ENCODE measurements at places on chromosomes 12 and 14.

- DNase-seq: peak; percentile 52
Observed at GRCh38 chr12:9751204-9752144, 9.2 kb downstream of the CD69 start.

- DNase-seq: no peak
Observed at GRCh38 chr14:59295951-59296350, 107.5 kb downstream of the DAAM1 start.

GRCh38 chr14:99648027-99648784 is 3.3 kb downstream of the HHIPL1 start:
- DNase-seq: no peak

- no peak for DNase-seq
Observed at GRCh38 chr12:104166465-104166864, 28.5 kb upstream of the NFYB start.

DNA sequence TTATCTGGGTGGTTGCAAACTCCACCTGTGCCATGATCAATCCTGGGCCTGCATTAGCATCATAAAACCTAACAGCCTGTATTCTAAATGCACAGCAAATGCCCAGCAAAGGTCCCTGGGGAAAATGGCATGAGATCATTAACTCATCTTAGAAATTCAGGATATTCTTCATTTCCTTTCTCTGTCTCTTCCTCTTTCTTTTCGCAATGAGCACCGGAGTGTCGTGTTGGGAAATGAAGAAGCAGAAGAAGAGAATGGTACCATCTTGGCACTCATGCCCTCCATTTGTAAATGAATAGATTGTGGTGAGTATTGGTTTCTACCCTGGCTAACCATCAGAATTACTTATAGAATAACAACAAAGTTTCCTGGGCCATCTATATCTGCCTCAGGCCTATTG is 193.6 kb downstream of the GALC start:
- no peak for DNase-seq
